ENCODE measurements at places on chromosomes 3 and 15.

- no peak for DNase-seq
Observed at GRCh38 chr3:182028081-182028480, 316.4 kb downstream of the SOX2 start.

- DNase-seq: no peak
Observed at GRCh38 chr15:95459273-95459672, 871.2 kb upstream of the NR2F2 start.

DNA sequence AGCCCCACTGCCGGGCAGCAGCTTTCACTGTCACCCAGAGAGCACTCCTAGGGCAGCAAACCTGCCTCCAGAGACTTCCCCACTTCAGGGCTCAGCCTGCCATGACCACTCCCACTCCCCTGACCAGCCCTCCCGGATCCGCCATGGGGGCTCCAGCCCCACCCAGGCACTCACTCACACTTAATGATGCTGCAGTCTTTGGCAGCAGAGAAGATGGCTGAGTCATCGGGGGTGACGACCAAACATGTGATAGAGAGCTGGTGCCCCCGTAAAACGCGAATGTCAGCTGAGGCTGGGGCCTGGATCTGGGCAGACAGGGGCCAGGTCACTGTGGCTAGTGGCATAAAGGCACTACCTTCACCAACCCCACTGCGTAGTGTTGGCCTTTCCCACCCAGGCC lies 4.7 kb downstream of the RRP9 start:
- DNase-seq: no peak

DNA sequence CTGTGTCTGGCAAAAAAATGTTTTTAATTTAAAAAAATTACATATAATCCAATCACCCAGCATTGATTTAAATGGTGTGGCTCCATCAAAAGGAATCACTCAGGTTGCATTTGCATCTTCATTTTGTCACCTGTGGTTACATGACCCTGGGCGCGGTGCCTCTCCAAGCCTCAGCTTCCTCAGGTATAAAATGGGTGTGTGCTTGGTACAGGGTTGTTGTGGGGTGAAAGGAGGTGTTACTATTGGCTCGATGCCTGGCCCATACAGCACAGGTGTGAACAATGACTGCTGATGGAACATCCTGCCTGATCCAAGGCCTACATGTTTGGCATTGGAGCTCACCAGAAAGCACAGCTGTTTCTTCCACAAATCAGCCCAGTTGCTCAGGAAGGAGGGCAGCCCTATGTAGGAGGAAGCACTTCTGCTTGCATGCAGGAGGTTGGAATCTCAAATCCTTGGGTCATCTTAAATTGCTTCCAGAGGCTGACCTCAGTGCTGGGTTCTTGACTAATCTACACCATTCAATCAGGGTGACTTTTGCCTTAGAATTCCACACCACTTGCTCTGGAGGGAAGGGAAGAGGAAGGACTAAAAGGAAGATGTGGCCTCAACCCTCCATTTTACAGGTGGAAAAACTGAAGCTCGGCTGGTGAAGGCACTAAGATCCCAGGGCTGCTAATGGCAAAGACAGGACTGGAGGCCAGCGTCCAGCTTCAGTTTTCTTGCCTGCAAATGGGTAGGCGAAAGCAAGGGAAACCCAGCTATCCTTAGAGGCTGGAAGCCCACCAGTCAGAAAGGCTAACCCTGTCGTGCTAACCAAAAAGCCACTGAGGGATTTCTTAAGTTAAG lies 31.7 kb downstream of the BHLHE40 start:
- no peak for DNase-seq

DNA sequence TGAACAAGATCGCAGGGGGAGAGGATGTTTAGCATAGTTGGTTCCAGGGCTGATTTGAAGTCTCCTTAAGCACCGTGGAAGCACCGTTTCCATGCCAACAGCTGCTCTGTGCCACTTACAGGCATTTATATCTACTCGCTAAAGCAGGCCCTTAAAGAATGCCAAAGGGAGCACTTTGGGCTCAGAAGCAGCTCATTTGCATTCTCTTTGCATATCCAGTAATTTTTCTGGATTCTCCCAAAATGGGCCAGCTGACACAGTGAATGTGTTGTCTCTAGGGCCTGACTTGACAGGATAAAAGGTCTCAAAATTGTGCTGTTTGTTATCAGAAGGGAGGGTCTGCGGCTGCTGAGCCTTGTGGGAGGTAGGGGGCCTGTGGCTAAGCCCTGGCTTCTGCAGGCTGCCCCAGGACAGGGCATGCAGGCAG lies 138.6 kb downstream of the FBLN2 start:
- DNase-seq: peak; percentile 10

DNA sequence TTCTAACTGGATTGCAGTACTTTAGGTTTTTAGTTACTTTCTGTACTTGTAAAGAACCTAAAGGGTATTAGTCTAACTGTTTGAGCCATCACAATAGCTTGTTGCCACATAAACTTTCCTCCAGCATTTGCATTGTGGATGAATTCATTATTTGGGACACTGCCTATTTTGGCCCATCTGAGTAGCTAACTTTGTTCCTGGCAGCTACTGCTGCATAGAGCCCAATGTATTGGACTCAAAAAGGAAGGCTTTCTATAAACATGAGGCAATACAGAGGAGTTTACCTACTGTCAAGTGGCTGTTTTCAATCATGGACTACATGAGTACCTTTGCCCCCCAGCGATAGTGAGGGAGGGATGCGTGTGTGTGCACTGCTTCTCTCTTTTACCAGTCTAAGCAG lies 1.9 kb downstream of the ROBO2 start:
- no peak for DNase-seq

- DNase-seq: no peak
Observed at GRCh38 chr3:177236704-177237103, 39.4 kb upstream of the TBL1XR1 start.

GRCh38 chr3:150074697-150075416 lies 104.2 kb upstream of the PFN2 start:
- no peak for DNase-seq

DNA sequence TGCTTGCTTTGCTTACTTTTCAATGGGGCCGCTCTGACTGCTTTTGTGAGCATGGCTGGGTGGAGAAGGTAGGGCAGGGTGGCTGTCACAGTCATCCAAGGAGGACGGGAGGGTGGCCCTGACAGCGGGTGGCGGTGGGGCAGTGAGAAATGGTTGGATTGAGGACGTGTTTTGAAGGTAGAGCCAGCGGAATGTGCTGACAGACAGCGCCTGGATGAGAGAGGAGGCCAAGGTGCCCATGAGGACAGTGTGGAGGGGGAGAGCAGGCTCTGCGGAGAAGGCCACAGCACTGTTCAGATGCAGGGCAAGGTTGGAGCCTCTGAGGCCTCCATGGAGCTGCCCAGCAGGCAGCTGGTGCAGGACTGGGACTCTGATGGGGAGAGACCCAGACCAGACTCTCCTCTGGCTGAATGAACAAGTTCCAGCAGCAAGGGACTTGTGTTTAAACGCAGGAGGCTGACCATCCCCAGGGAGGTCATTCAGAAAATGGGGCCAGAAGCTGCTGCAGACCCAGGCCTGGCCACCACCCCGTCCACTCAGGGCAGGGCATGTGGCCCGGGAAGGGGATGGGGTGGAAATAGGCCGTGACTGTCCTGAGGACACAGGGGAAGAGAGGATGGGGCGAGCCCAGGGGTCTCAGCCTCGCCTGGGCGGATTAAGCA lies 120.3 kb upstream of the PRR20G start:
- no peak for DNase-seq

DNA sequence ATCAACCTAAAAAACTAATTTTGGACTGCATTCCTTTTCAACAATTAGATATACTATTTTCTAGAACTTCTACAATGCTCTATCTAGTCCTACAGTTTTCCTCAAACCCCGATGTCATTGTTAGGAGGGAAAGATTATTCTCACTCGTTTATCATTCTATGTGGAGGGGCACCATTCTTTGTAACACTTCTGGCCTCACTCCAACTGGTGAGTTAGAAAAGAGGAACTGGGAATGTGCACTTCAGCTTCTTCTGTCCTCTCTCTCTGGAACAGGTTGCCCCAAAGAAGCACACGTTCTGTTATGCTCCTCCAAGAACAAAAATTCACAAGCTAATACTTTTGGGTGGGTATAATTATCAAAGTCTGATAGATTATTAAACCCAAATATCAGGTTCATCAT lies 137.9 kb downstream of the UACA start:
- DNase-seq: no peak

DNA sequence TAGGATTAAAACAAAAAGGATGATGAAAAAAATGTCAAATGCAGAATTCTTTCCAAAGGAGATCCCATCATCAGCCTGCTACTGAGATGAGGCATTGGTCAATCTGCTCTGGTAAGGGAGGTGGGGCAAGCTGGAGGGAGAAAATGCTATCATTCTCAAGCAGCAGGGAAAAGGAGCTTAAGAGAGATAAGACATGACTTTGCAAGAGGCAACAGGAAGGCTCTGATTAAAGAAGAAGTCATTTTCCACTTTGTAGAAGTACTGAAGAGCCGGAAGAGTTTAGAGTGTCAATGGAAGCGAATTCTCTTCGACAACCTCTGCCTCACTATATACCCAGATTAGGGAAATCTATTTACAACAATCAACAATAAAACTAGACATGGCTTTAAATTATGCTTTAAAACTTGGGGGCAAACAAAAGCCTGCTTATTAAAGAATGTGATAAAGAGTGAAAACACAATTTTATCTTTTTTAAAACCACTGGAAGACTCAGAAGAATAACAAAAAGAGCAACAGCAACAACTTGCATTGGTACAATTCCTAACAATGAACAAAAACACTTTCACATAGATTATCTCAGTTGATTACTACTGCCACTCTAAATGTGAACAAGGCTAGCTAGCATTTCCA lies 81.8 kb upstream of the NANOGP8 start:
- no peak for DNase-seq

DNA sequence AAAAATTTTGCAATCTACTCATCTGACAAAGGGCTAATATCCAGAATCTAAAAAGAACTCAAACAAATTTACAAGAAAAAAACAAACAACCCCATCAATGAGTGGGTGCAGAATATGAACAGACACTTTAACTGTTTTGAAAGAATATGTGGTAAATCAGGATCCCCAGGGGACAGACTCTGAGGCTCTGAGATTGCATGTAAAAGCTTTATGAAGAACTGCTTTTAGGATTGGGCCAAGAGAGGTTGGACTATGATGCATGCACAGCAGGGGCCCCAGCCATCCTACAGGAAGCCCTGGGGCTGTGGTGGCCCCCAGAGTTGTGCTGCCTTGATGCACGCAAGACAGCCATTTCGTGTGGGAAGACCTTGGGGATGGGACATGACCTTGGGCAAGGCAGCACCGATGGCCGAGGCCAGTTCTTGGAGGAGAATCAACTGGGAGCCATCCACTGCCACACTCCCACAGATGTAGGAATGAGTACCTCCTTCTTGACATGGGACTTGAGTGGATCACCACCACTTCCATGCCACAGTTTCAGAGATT lies 298.1 kb upstream of the THBS1 start:
- no peak for DNase-seq

GRCh38 chr3:50487181-50487580 lies 16.3 kb downstream of the CACNA2D2 start:
- no peak for DNase-seq

GRCh38 chr3:194474675-194475074 lies 12.1 kb downstream of the ATP13A3 start:
- no peak for DNase-seq

DNA sequence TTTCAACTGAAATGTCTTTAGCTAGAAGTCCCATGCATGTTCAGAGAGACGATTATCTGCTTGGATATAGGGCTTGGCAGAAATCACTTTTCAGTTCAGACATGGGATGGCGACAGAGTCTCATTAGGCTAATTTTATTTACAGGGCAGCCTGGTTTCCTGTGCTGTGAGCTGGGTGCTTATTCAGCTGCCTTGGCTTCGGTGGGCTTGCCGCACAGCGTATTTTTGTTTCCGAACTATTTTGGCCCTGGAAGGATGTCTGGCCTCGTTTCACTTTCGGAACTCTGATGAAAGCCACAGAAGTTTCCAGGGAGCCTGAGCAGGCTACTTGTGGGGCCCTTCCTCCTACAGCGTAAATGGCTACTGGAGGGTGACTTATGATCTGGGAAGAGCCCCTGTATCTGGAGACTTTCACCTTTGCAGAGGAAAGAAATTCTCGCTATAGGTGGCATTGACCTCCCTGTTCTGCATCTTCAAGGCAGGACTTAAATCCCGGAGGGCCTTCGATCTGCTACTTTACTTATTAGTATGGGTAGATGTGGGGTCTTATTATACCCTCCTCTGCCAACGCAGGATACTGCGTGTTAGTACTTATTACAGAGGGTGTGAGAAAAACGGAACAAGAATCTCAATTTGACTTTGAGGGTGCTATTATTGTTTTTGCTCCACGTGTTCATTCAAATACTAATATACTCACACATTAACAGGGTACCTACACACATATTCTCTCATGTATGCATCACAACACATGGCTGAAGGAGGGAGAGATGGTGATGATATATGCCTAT lies 364.0 kb upstream of the RBMS3 start:
- no peak for DNase-seq

GRCh38 chr3:24605511-24606028 lies 110.9 kb upstream of the THRB start:
- no peak for DNase-seq

DNA sequence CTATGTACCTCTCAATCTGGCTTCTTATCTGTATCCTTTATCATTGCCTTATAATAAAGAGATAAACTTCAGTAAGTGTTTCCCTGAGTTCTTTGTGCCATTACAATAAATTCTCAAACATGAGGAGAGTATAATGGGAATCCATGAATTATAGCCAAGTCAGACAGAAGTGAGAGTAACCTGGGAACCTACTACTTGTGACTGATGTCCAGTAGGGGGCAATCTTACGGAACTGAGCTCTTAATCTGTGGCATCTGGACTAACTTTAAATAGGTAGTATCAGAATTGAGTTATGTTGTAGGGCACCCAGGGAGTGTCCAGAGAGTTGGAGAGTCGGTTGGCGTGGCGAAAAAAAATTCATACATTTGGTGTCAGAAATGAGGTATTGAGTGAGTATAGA lies 542.6 kb downstream of the ZBBX start:
- DNase-seq: peak; percentile 42

DNA sequence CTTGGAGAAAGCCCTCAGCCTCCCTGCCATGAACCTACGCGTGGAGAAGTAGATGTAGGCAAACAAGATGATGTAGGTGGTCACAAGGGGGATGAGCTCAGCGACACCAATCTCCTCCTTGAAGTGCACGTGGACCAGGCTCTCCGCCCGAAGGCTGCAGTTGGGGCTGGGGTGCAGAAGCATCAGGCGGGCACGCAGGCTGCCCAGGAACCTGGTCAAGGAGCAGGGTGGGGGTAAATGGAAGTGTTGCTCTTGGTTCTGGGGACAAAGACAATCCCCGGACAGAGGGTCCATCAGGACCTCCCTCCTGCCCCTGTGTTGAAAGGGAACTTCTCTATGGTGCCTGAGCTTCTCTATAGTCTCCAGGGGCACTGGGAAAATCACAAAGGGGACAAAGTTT lies 45.1 kb downstream of the PTPN23 start:
- no peak for DNase-seq

DNA sequence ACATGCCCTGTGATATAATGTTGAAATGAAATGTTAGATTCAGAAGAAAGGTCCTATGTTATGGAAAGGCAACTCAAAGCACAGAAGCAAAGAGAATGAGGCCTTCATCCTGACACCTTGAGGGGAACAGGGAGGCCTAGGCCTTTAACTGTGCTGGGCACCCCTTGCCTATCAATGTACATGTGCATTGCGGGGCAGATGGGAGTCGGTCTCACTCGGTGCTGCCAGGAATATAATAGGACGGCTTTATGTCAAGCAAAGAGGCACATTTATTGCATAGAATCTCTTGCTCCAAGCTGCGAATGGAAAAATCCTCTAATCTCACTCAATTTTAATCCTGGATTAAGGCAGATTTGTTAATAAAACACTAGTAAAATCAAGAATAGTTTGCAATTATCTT lies 301.0 kb upstream of the SOX14 start:
- DNase-seq: no peak

GRCh38 chr3:123161167-123161566 lies 40.6 kb upstream of the SEC22A start:
- no peak for DNase-seq

- DNase-seq: no peak
Observed at GRCh38 chr15:84821501-84822021, 4.4 kb downstream of the ALPK3 start.

All from Jurkat, Clone E6-1 (cell line).